ENCODE measurements at places on chromosomes 12 and 14. TPM values are rescaled to one million over a fixed set of nuclear protein-coding genes. Genes with fewer than 3 reads are reported as not detected.

Gene PIP4P1
- total RNA-seq: 31.6 TPM

Gene DERA
- total RNA-seq: 53.4 TPM

Gene KRT79
- not detected for total RNA-seq

Gene RIPK3
- total RNA-seq: 29.0 TPM

Gene VWF
- 0.81 TPM for total RNA-seq

Gene AGAP2
- 0.73 TPM for total RNA-seq

Gene SERPINA12
- total RNA-seq: not detected

Gene LAG3
- 0.61 TPM for total RNA-seq

Gene SPTB
- total RNA-seq: not detected

Gene AMN
- total RNA-seq: 0.16 TPM

Gene PWP1
- total RNA-seq: 64.4 TPM

Gene TMCC3
- total RNA-seq: 0.24 TPM
